IMR-90 (cell line): ENCODE measurements at places on chromosomes 7 and 10. TPM values are rescaled to one million over a fixed set of nuclear protein-coding genes. Genes with fewer than 3 reads are reported as not detected.

DNA sequence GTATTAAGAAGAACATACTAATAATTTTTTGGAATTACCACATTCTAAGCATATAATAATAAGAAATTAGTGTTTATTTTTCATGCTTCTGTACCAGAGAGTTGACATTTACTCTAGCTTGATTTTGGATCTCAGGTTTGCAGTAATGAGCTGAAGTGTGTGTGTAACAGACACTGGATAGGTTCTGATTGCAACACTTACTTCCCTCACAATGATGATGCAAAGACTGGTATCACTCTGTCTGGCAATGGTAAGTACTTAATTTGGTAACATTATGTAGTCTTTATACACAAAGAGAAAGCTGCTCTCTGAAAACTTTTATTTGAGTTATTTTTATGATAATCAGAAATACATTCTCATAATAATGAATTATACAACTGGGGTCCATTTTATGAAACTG, 54.1 kb downstream of the SRI start:
- no peak overlapping the region for H3K4me3 ChIP-seq
- H3K36me3 ChIP-seq = no peaks in the 10 kb centered on the region
- no peak overlapping the region for H3K27ac ChIP-seq
- no peaks in the 10 kb centered on the region for H3K4me1 ChIP-seq

DNA sequence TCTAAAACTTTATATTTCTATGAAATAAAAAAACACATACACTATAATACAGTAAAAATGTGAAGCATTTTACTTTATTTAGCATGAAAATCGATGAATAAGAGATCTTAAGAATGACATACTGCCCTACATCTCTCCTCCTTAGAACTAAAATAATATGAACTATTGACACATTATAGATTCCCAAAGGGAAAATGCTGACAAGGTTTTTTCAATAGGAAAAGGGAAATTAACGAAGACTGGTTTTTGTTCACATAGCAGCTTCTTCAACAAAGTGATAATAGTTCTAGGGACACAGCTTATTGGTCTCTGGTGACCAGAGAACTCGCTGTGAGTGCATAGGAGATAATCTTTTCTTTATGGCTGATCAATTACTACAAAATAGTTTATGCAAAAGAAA, 57.9 kb upstream of the FEZF1 start:
- H3K27ac ChIP-seq = no peak overlapping the region
- H3K36me3 ChIP-seq = no peaks in the 10 kb centered on the region
- no peaks in the 10 kb centered on the region for H3K27me3 ChIP-seq

DNA sequence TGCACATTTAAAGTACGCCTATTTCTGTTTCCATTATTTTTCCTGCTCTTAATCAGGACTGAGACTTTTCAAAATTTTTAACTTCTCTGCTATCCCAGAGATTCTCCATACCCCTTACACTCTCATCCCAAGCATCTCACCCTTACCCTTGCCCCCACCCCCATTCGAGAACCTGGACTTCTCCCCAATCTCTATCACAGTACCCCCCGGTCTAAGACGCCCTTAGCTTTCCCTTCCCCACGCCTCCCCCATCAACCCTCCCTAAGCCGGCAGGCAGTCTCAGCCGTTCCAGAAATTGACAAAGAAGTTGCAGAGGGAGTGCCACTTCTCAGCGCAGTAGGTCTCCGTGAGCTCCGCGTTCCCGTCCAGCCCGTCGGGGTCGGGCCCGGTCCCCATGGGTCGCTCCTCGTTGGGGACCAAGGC, 1.4 kb downstream of the FGFBP3 start:
- H3K27ac ChIP-seq = peak overlapping the region; percentile 7; the same call in 1 of the 2 replicates
- no peaks in the 10 kb centered on the region for H3K4me1 ChIP-seq
- H3K36me3 ChIP-seq = no peaks in the 10 kb centered on the region
- peak overlapping the region; percentile 72 for H3K4me3 ChIP-seq
- DNase-seq = no peak

GRCh38 chr7:76358011-76358480, 745 bp downstream of the YWHAG start:
- H3K27me3 ChIP-seq = no peaks in the 10 kb centered on the region
- H3K36me3 ChIP-seq = peaks cover 10% of the 10 kb centered on the region
- H3K4me1 ChIP-seq = peaks cover 8% of the 10 kb centered on the region
- H3K27ac ChIP-seq = peak overlapping the region; percentile 97
- DNase-seq = peak; percentile 20

DNA sequence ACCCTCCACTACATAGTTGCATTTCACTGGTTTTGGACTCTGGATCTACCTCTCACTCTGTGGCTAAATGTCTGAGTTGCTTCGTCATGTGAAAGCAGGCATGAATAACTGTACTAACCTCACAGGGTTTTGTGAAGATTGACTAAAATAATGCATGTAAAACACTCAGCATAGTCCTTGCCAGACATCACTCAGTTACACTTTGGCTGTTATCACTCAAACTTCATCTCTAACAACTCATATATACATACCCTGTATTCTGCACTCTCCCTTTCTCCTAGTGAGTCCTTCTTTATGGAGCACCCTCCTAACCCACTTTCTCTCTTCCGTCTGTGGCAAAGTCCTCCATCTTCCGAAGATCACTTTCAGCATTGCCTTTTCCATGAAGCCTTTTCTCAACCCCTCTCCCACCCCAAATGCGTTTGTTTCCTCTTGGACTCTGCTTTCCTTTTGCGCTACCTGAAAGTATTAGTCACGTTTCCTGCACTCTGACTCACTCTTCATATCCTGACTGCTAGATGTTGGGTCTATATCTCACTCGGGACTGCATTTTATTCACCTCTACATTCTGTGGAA, 72.6 kb downstream of the OSBPL3 start:
- no peaks in the 10 kb centered on the region for H3K36me3 ChIP-seq
- H3K27me3 ChIP-seq = no peaks in the 10 kb centered on the region
- H3K4me3 ChIP-seq = no peak overlapping the region
- DNase-seq = peak; percentile 76
- H3K4me1 ChIP-seq = peaks cover 14% of the 10 kb centered on the region

DNA sequence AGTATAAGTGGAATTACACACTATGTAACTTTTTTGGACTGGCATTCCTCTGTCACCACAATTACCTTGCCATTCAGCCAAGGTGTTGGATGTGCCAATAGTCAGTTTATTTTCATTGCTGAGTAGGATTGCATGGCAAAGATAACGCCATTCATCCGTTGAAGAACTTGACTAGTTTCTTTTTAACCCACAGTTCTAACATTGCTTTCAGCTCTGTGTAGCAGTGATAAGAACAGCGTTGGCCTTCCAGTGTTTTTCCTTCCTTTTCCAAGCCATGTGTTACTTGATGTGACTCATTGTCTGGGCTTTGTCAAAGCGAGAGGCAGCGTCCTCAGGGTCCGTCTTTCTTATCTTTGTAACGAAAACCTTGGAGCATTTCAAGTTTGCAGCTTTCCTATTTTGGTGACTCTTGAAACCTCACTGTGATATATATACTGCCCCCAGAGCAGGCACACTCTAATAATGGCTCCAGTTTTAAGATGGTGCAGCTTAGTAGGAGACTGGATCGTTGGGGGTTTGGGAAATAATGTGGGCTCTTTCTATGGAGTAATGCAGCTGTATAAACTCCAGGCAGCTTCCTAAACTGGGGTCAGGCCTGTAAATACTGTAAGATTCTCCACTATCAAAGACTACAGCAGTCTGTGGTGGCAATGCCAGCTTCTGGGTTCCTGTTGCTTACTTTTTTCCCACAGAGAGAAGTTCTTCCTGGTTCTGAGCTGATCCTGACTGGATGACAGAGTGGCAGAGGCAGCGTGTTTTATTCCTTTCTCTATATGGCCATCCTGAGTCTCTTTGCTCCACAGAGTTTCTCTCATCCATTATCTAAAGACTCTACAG, 41.7 kb downstream of the AKR1E2 start:
- no peak overlapping the region for H3K4me3 ChIP-seq
- H3K36me3 ChIP-seq = no peaks in the 10 kb centered on the region
- peak; percentile 8 for DNase-seq
- H3K4me1 ChIP-seq = no peaks in the 10 kb centered on the region
- no peak overlapping the region for H3K27ac ChIP-seq

- H3K27ac ChIP-seq = no peak overlapping the region
- H3K27me3 ChIP-seq = no peaks in the 10 kb centered on the region
- DNase-seq = no peak
Observed at GRCh38 chr7:55557666-55558188, 14.6 kb downstream of the VOPP1 start.

The AVPI1 gene
- 29.8 and 33.6 TPM in 2 replicates for polyA plus RNA-seq

The CISD1 gene
- 25.7 and 28.2 TPM in 2 replicates for polyA plus RNA-seq

The NACAD gene
- 2.2 and 2.3 TPM in 2 replicates for polyA plus RNA-seq

GRCh38 chr10:71213127-71213621, 804 bp downstream of the UNC5B start:
- H3K36me3 ChIP-seq = no peaks in the 10 kb centered on the region
- peak; percentile 84 for DNase-seq
- H3K27ac ChIP-seq = peak overlapping the region; percentile 11; the same call in 1 of the 2 replicates
- peaks cover 26% of the 10 kb centered on the region for H3K27me3 ChIP-seq

DNA sequence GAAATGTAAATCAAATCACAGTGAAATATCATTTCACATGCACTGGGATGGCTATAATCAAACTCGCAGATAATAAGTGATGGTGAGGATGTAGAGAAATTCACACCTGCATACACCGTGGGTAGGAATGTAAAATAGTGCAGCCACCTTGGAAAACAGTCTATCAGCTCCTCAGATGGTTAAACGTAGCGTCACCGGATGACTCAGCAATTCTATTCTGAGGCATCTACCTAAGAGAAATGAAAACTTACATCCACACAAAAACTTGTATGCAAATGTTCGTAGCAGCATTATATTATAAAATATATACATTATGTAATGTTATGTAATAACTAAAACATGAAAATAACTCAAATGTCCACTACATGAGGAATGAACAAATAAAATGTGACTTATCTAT, 38.9 kb downstream of the SH3PXD2A start:
- DNase-seq = peak; percentile 62
- H3K27ac ChIP-seq = no peak overlapping the region
- H3K4me3 ChIP-seq = no peak overlapping the region
- H3K4me1 ChIP-seq = peaks cover 10% of the 10 kb centered on the region
- peaks cover 1% of the 10 kb centered on the region; the same call in 1 of the 2 replicates for H3K27me3 ChIP-seq

The SAMD9L gene
- 1.2 and 1.9 TPM in 2 replicates for polyA plus RNA-seq

GRCh38 chr10:124911124-124912067, 30.5 kb upstream of the ZRANB1 start:
- H3K27ac ChIP-seq = peak overlapping the region; percentile 93
- no peaks in the 10 kb centered on the region for H3K27me3 ChIP-seq
- H3K4me1 ChIP-seq = peaks cover 16% of the 10 kb centered on the region
- H3K4me3 ChIP-seq = no peak overlapping the region
- H3K36me3 ChIP-seq = no peaks in the 10 kb centered on the region

DNA sequence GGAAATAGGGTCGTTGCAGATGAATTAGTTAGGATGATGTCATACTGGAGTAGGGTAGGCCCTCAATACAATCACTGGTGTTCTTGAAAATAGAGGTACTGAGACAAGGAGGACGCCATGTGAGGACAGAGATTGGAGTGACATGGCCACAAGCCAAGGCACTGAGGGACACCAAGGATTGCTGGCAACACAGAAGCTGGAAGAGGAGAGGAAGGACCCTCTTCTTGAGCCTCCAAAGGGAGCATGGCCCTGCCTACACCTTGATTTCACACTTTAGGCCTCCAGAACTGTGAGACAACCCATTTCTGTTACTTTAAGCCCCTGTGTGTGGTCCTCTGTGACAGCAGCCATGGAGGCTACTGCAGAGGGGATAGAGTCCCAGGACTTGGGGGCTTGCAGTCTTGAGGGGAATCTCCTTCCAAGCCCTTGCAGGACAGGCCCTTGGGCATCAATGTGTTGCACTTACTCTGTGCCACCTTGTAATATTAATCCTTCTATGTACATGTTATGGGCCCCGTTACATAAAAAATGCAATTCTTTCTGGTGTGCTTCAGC, 3.7 kb upstream of the AOC1 start:
- H3K4me3 ChIP-seq = no peak overlapping the region
- no peaks in the 10 kb centered on the region for H3K36me3 ChIP-seq
- H3K27me3 ChIP-seq = peaks cover 4% of the 10 kb centered on the region; the same call in 1 of the 2 replicates
- DNase-seq = no peak

The IGFBP3 gene
- 601 and 692 TPM in 2 replicates for polyA plus RNA-seq

The AGR3 gene
- polyA plus RNA-seq = not detected in 2 replicates

GRCh38 chr7:2631946-2632732, at the start of gene TTYH3:
TTYH3 (plus strand) TSS chr7:2631986; CDS start chr7:2632156, 170 bp downstream.
- peaks cover 25% of the 10 kb centered on the region; the same call in 1 of the 2 replicates for H3K4me1 ChIP-seq
- H3K36me3 ChIP-seq = peaks cover 1% of the 10 kb centered on the region; the same call in 1 of the 2 replicates
- H3K4me3 ChIP-seq = peak within 1 kb of the TSS; percentile 73
- peak within 1 kb of the TSS; percentile 81 for H3K27ac ChIP-seq
- DNase-seq = no peak

- no peaks in the 10 kb centered on the region for H3K27me3 ChIP-seq
- peaks cover 13% of the 10 kb centered on the region for H3K4me1 ChIP-seq
- peak; percentile 47 for DNase-seq
- no peaks in the 10 kb centered on the region for H3K36me3 ChIP-seq
- no peak overlapping the region for H3K27ac ChIP-seq
Observed at GRCh38 chr10:13893926-13894325, 307.2 kb downstream of the PRPF18 start.

DNA sequence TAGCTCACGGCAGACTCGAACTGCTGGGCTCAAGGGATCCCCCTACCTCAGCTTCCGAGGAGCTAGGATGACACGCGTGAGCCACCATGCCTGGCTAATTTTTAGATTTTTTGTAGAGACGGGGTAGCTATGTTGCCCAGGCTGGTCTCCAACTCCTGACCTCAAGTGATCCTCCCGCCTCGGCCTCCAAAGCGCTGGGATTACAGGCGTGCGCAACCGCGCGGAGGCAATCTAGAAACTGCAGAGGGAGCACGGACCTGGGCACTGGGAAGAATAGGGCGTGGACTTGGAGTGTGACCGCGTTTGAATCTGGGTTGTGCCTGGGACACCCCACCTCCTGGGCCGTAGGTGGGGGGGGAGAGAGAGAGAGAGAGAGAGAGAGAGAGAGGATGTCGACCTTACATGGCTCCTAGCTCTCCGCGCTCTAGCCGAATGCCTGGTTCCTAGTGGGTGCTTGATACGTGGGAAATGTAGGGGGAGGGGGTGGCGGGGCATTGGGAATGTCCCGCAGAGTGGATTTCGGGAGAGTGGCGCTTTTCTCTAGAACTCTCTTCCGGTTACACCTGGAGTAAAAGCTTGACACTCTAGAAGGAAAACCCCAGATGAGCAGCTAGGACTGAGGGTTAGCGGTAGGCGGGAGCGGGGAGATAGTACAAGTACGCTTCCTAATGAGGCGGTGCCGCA, 1.2 kb upstream of the MAP3K8 start:
- H3K27ac ChIP-seq = peak overlapping the region; percentile 73
- no peaks in the 10 kb centered on the region for H3K36me3 ChIP-seq
